Left lobe of liver (tissue), 2 donors: ENCODE measurements at places on chromosomes 16 and 17. TPM values are rescaled to one million over a fixed set of nuclear protein-coding genes. Genes with fewer than 3 reads are reported as not detected.
A peak's percentile ranks its signal among the peaks of the same experiment; 100 is the strongest.

Gene RASD1
- total RNA-seq = 1.1 TPM

Gene KRTAP4-1
- total RNA-seq = not detected

Gene NDRG4
- total RNA-seq = 2.4 TPM

Gene MYOCD
- total RNA-seq = 0.23 TPM

Gene TLCD1
- 4.8 TPM for total RNA-seq

DNA sequence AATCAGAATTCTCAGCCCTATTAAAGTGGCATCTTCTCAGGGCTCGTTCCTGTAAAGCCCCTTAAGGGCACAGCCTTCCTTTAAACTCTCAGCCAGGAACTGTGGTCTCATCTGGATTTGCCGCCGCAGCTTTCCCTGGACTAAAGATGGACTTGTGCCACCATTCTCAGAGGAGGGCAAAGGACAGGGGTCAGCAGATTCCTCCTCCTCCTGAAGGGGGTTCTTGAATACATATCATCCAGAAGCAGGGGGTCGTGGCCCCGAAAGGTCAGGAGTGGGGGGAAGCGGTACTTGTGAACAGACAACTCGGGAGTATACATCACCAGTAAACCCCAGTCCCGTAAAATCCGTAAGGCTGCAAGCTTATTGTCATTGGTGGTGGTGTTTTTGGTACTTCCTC is 174.8 kb downstream of the RPTOR start:
- DNase-seq = no peak

GRCh38 chr17:70912716-70913485 is 743.6 kb downstream of the KCNJ2 start:
- no peak for DNase-seq

- DNase-seq = peak; percentile 80
Measured at GRCh38 chr17:28364665-28365363, at the start of gene SEBOX. Gene SEBOX (minus strand): TSS chr17:28365199. CDS start chr17:28365151, 48 bp downstream.

DNA sequence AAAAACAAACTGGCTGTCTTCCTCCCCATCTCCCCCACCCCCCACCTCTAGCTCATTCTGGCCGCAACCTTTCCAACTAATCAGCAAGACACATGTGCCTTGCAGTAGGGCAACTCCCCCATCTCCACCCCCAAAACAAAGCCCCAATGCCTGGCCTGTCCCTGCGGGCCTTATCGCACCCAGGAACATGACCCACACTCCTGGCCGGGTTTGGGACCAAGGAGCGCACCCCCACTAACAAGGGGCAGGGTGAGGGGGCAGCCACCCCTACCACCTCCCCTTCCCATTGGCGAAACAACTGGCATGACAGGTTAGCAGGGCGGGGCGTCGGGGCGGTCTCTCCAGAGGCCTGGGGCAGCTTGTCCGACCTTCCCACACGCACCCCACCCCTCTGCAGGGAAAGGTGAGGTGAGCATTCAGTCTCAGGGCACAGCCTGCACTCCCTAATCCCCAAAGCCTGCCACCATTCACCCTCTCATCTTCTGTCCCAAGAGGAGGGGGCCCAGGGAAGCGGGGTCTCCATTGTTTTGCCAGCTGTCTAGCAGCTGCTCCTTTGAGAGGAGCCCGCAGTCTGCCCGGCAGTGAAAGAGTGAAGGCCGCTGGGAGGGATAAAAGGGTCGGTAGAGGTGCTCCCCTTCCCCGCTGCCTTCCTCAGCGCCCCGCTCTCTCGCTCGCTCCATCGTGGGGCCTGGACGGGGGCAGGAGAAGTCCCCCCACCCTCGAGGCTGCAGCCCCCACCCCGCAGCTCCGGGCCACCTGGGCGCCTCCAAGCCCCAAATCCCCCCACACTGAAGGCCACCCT is 765 bp downstream of the MYO18A start:
- peak; percentile 98 for DNase-seq

- DNase-seq = no peak
Measured at GRCh38 chr16:53007095-53007494, 45.6 kb downstream of the CHD9NB start.

GRCh38 chr16:68695575-68695974 is 41.5 kb upstream of the CDH1 start:
- no peak for DNase-seq

DNA sequence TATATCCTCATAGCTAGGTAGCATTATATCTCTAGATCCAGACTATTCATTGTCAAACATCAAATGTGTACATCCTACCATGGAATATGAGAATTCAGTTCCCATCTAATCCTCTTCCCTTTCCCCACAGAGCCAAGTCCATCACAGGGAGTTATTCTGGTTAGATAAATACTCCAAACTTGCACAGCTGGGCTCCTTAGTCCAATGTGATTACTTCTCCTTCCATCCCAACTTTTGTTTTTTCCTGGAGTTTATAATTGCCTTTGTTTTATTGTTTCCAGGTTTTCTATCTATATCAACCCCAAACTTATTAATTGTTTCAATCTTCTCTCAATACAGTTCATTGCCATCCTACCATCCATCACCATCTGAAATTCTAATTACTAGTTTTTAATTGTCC is 59.9 kb downstream of the MYH11 start:
- no peak for DNase-seq

DNA sequence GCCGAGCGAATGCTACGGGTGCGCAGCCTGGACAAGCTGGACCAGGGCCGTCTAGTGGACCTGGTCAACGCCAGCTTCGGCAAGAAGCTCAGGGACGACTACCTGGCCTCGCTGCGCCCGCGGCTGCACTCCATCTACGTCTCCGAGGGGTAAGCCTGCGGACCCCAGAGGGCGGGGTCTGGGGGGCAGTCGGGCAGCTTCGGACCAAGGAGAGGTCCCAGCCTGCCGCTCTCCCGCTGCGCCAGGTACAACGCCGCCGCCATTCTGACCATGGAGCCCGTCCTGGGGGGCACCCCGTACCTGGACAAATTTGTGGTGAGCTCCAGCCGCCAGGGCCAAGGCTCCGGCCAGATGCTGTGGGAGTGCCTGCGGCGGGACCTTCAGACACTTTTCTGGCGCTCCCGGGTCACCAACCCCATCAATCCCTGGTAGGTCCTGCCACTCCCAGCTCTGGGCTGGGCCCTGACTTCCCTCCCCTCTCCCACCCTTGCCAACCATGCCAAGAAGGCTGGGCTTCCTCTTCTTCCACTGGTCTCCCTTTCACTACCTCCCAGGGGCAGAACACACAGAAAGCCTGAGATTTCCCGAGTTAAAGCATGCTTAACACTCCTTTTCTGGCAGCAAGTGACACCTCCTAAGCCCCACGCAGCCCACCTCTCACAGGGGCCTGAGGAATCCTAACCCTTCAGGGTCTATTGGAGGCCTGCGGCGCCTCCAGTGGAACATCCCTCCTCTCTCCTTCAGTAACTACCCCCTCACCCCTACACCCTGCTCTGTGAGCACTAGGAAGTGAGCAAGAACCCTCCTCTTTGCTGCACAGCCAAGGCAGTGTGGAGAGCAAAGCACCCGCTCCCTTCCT is 3.2 kb downstream of the NAGS start:
- no peak for DNase-seq

DNA sequence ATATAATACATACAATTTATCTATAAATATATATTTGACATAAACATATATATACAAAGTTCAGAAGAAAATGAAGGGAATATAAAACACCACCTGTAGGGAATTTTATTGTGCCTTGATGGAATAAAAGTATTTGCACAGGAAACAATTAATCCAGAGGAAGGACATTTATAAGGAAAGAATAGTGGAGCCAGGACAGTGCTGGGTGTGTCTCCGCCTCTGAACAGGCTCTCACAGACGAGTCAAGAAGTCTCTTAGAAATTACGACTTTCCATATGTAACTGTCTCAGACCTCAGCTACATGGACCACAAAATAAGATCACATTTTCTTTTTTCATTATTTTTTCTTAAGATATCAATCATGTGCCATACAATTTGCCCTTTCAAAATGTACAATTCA is 93.9 kb downstream of the TMEM114 start:
- no peak for DNase-seq

- no peak for DNase-seq
Measured at GRCh38 chr16:51763072-51763661, 612.1 kb upstream of the SALL1 start.
